ENCODE measurements at places on chromosomes 1 and 21.

- DNase-seq = no peak
Measured at GRCh38 chr21:26945916-26946675, 20.8 kb downstream of the ADAMTS5 start.

- no peak for DNase-seq
Measured at GRCh38 chr1:110118636-110119396, 6.6 kb downstream of the UBL4B start.

- no peak for DNase-seq
Measured at GRCh38 chr1:227760377-227760776, 25.1 kb downstream of the SNAP47 start.

- no peak for DNase-seq
Measured at GRCh38 chr1:163094589-163094988, 25.4 kb downstream of the RGS4 start.

GRCh38 chr21:21973806-21974205 lies 975.6 kb downstream of the NCAM2 start:
- no peak for DNase-seq

- DNase-seq = no peak
Measured at GRCh38 chr1:179923029-179923428, 31.6 kb upstream of the CEP350 start.

GRCh38 chr1:64981601-64982533 lies 15.5 kb upstream of the JAK1 start:
- DNase-seq = no peak

DNA sequence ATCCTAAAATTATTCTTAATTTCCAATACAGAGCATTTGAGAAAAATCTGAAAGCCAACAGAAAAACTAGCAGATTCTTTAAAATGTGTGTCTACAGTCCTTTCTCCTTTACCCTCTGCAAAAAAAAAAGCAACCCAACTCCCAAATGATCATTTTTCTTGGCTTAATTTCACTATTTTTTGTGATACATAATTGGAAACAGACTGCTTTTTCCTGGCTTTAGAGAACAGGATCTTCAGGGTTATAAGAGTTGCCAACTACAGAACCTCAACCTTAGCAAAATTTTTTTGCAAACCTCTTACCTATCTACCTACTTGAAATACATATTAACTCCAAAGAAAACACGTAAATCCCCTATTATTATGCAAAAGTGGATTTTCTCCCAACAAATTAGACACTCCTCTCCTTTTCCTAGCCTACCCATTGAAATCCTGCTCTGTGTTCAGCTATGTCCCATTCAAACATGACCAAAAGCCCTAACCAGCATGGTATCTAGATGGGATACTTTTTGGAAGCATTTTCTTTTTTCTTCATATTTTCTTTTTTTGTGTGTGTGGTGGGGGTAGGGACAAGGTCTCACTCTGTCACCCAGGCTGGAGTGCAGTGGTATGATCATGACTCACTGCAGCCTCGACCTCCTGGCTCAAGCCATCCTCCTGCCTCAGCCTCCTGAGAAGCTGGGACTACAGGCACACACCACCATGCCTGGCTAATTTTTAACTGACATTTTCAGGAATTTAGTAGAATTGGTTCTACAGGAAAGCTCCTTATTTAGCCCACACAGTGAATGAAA lies 9.0 kb downstream of the TGFBR3 start:
- DNase-seq = no peak

- no peak for DNase-seq
Measured at GRCh38 chr1:31605908-31606427, 11.5 kb upstream of the HCRTR1 start.

DNA sequence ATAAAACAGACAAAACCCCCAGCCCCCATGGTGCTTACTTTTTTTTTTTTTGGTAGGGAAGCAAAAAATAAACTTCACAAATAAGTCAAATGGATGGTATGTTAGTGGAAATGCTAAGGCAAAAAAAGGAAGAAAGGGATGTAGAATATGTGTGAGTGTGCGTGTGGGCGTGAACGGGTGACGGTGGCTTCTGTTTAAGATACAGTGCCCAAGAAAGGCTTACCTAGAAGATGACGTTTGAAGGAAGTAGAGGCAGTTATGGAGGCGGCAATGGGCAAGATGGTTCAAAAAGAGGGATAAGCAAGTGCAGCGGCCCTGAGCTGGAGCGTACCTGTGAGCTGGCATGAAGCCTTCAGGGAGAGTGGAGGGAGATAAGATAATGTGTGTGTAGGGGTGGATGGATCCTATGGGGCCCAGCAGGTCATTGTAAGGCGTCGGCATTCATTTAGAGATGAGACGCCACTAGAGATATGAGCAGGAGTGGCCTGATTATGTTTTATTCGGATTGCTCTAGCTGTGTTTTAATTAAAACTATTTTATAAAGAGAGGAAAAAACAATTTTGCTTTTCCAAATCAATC lies 19.9 kb downstream of the LEPR start:
- DNase-seq = no peak

- no peak for DNase-seq
Measured at GRCh38 chr1:44812822-44813543, 4.7 kb downstream of the BTBD19 start.

DNA sequence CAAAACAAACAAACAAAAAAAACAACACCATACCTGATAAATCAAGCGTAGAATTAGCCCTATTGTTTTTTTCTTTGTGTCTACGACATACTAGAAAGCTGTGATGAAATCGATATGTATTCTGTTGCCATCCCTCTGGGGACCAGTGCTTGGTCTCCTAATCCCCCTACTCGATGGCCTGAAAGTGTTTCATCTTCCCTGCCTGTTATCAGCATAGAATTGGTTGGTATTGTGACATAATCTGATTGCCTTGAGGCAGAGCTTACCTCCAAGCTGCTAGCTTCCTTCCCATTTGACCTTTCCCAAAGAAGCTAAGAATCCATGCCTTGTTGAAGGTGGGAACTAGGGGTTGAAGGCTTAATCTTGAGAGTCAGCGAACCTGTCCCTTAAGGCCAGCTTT lies 40.7 kb upstream of the PIGV start:
- no peak for DNase-seq

DNA sequence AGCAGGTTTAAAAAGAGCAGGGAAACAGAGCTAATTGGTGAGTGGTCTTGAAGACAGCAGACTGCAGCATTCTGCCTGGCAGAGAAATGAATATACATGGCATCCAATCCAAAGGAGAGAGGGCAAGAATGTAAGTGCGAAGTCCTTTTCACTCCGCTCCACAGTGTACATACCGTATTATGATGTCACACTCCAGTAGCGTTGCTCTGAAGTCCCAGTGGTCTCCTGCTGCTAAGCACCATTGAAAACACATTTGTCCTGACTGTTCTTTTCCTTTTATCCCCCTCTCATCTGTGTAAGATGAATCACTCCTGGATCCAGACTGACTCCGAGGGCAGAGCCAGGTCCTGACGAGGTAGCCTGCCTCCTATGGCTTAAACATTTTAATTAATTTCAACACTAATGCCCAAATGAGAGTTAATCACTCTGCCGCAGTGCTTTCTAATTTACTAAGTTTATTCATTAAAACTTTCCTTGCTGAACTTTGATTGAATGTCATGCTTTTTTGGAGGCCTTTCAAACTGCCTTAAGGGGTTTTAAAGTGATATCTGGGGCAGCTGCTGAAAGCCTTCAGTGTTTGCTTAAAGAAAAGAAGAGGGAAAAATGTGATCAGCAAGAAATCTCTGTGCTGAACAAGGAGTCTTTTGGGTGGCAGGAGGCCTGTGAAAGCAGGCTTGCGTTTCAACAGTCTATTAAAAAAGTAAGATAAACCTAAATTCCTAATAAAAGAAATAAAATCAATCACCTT lies 227.2 kb downstream of the ATG4C start:
- DNase-seq = no peak

GRCh38 chr1:27689423-27690173 lies 17.6 kb upstream of the IFI6 start:
- no peak for DNase-seq

GRCh38 chr1:102897557-102897956 lies 210.8 kb downstream of the COL11A1 start:
- no peak for DNase-seq

DNA sequence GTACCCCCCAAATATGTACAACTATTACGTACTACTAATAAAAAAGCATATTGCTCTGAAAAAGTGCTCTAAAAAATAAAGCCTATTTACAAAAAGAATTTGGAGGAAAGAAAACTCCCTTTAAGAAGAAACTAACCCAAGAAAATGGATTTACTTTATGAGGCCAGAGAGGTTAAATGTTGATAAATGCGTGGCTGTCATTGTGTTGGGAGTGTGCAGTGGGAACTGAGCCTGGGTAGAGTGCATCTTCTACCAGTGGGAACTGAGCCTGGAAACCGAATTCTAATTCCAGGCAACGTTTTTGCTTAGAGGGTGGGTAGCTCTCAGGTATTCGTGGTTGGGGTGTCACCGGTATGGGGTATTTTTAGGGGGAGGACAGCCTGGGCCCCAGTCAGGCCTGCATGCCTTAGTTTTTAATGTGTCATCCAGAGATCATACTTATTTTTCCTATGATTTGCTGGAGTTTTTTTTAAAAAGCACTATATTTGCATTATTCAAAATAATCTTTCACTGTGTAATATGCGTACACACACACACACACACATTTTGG lies 24.1 kb upstream of the RNF187 start:
- no peak for DNase-seq

- DNase-seq = no peak
Measured at GRCh38 chr1:65066419-65066765, 81.6 kb upstream of the AK4 start.

- DNase-seq = no peak
Measured at GRCh38 chr1:245751726-245752470, 597.1 kb downstream of the KIF26B start.

GRCh38 chr21:43348170-43348766 lies 78.7 kb downstream of the SIK1 start:
- DNase-seq = no peak

DNA sequence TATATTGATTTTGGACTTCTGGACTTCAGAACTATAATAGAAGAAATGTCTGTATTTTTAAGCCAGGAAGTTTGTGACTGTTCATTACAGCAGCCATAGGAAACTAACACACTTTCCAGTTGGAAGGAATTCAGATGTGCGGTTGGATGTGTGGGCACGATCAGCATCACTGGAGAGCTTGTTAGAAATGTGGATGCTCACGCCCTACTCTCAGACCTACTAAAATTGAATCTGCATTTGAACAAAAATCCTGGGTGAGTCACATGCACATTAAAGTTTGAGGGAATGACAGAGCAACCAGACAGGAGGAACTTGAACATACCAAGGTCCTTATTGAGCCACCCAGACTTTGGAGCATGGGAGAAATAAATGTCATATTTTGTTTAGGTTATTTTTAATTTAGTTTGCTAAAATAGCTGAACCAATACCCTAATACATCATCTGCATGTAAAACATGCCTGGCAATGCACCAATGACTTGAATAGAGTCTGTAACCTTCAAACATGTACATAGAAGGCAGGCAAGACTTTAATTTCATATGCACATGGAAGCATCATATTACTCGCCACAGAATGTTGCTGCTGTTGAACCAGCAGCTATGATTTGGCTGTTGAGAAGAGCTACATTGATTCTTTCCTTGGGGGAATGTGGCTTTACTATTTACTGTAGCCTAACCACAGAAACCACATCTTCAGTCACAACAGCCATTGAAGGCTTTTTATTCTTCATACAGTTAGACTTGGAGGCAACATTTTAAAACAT lies 346.2 kb downstream of the BARHL2 start:
- no peak for DNase-seq

- no peak for DNase-seq
Measured at GRCh38 chr21:36754241-36754898, 55.5 kb downstream of the SIM2 start.

- no peak for DNase-seq
Measured at GRCh38 chr1:113191579-113192076, 118.6 kb downstream of the LRIG2 start.

GRCh38 chr21:36747041-36747814 lies 48.3 kb downstream of the SIM2 start:
- DNase-seq = no peak

- DNase-seq = no peak
Measured at GRCh38 chr1:202145068-202145743, 669 bp upstream of the ARL8A start.

- peak; percentile 17 for DNase-seq
Measured at GRCh38 chr1:43934101-43934985, 742 bp downstream of the ARTN start.

DNA sequence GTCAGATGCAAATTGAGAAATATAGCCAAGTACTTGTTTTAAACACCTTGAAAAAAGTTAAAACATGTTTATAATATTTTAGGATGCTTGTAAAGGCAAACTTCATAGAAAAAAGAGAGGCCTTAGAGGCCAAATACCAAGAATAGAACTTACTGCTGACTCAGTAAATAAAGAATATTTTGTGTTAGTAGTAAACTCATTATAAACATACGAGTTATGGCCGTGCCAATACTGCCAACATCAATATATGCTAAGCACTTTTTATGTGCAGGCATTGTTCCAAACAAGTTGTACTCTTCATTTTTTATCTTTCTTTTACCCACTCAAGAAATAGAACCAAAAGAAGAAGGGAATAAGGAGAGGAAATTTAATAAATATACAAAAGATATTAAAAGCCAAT lies 705.9 kb upstream of the NCAM2 start:
- DNase-seq = no peak

- DNase-seq = no peak
Measured at GRCh38 chr1:159856576-159856975, 5.9 kb downstream of the VSIG8 start.

- no peak for DNase-seq
Measured at GRCh38 chr1:84141182-84142003, 2.7 kb upstream of the PRKACB start.

DNA sequence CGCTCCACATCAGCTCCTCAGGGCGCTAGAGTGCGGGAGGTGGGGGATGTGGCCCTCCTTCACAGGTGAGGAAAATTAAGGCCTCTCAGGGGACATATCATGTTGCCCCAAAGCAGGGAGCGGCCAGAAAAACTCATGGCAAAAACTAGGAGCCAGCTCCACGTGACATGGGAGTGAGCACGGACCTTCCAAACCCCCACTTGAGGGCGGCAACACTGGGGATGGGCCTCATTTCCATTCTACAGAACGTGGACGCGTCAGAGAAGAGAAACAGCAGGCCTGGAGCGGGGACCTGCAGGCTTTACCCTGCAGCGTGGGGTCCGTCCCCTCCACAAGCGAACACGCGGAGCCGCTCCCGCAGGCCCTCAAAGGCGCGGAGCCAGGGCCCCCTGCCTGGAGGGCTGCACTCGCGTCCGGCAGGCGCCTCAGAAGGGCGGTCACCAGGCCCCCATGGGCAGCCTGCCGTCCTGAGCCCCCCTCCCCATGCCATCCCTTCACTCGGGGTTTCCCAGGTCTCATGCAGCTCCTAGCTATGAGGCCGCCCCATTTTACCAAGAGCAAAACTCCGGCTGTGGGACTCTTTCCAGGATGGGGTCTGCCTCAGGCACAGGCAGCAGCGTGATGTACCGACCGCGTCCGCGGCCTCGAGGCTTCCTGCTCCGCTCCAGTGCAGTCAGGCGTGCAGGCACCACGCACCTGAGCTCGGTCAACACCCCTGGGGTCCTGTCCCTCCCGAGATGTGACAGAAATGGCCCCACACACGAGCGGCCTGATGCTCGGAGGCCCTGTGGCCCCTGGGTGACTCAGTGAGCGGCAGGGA lies 5.5 kb downstream of the CFAP410 start:
- no peak for DNase-seq

All from stimulated activated CD8-positive, alpha-beta memory T cell treated with anti-CD3 and anti-CD28 coated beads, Interleukin-15, amount 100 ng/mL, for 1 hour (primary cell).